ENCODE measurements at places on chromosomes 2 and 18.

DNA sequence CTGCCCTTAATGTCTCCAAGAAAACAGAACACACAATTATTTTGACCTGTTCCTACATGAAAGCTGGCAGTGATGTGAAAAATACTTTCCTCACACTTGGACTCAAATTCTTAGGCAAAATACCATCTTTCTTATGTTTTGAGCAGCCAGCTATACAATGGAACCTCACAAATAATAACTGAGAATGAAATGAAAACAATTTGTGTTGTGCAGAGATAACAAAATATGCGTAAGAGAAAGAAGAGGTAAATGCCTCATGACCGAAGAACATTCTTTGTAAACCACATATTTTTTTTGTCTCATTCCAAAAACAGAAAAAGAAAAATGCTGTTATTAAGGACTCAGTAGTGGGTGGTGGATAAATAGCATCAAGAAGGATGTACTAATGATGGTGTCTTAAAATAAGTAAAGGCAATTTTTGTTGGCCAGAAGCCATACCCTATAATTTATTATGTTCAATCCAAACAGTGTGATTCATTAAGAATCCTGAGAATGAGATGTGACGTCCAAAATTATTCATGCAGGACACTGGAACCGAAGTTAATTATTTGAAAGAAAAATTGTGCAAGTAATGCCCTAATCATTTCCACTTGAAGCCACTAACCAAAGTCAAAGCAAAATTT, 193.0 kb upstream of the NETO1 start:
- no peak for DNase-seq

DNA sequence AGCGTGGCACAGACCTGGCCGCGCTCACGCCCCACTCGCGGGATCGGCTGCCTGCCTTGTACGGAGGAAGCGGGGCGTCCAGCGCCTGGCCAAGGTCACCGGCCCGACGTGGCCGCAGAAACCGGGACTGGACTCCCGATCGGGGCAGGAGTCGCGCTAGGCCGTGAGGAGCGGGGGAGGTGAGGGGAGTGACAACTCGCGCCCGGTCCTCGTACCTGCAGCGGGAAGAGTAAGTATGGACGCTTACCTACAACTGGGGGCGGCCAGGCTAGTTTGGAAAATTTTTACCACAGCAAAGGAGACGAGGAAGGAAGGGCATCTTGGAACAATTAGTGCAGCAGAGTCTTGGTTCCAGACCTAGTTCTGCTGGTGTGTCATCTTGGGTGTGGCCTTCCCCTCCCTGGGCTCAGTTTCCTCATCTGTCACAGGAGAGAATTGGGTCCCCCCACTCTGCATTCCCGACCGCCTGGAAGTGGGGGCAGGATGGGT, 693 bp downstream of the UBE2F start:
- DNase-seq: no peak

- no peak for DNase-seq
Observed at GRCh38 chr2:212595036-212595654, 56.5 kb upstream of the ERBB4 start.

GRCh38 chr2:121243821-121244460, 41.1 kb downstream of the TFCP2L1 start:
- DNase-seq: no peak

DNA sequence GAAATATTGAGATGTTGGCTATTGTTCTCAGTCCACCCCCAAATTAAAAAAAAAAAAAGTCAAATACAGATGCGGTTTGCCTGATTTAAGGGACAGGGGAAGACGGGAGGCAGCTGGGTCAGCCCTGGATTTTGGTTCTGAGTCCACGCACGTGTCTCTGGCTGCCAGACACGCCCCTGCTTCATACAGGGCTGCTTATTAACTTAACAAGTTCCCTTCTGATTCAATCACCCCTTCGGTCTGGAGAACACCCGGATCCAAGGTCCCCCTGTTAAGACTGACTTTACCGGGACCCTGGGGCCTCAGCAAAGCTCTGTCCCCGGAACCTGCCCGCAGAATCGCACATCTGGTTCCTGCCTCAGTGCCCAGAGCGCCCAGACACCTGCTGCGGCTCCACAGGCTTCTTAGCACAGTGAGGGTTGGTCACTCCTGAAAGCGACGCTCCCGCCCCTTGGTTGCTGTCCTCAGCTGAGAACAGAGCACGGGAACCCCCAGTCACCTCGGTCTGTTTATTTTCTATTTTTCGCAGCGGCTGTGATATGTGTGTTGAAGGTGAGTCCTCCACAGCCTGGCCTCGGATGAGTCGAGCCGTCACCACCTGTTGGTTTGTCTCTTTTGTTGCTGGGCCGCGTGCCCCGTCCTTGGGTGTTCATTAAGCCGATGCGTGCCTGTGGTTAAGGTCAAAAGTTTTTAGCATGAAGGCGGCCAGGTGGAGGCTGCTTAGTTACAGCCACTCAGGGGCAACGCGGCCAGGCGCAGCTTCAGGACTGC, 57.2 kb downstream of the RTP5 start:
- no peak for DNase-seq
